ENCODE measurements at places on chromosomes 2 and 18.

DNA sequence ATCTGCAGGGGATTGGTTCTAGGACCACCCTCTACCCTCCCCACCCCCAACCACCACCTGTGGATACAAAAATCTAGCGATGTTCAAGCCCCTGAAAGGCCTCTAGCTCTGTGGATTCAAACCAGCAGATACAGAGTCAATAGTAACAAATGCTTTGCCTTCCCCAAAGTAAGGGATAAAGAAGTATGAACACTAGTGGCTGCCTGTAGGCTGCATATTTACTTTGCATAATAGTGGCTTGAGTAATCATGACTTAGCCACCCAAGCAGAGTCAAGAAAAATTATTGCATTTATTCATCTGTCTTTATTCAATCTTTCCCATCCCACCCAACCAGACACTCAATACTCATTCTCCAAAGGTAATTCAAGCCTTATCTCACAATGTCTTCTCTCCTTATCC is 43.8 kb downstream of the SOCS6 start:
- peak; percentile 77 for DNase-seq

- DNase-seq = no peak
Measured at GRCh38 chr2:48228345-48228684, 301.6 kb upstream of the STON1 start.

GRCh38 chr2:134391751-134392160 is 137.9 kb downstream of the MGAT5 start:
- DNase-seq = peak; percentile 73

- no peak for DNase-seq
Measured at GRCh38 chr2:75609937-75610508, 36.6 kb upstream of the MRPL19 start.

DNA sequence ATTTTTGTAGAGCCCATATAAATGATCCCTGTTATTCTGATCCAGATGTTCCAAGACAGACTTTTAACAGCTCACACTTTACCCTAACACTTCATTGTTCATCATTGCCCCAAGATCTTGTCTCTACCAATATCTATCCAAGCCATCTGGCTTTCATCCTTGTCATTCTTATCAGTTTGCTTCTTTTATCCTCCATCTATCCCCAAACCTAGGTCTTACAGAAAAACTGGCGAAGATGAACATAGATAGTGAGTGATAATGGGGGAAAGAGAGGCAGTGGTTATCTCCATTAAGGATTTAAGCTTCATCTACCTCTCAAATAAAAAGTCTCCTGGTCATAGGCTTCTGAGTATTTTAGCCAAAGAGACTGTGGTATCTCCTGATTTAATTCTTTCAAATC is 89.5 kb downstream of the DHRS9 start:
- no peak for DNase-seq

GRCh38 chr2:151569167-151569566 is 159.5 kb downstream of the RIF1 start:
- DNase-seq = no peak

DNA sequence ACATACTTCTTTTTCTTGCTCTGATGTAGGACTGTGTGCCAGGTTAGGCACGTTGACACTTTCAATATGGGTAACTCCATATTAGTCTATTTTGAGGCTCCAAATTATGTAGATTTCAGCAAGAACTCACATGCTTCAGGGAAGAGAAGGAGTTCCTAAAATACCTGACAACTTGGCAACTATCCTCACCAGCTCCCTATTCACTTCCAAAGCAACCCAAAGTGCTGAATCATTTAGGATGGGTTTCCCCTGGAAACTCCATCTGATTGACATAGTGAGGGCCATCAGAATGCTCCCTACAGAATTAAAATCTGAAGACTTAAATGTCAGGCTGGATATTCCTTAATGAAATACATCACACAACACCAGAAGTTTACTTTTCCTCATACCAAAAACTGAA is 32.5 kb upstream of the NFU1 start:
- peak; percentile 62 for DNase-seq

GRCh38 chr2:212227755-212228154 is 310.8 kb downstream of the ERBB4 start:
- DNase-seq = peak; percentile 95

GRCh38 chr18:42230636-42231035 is 275.6 kb downstream of the PIK3C3 start:
- DNase-seq = no peak

DNA sequence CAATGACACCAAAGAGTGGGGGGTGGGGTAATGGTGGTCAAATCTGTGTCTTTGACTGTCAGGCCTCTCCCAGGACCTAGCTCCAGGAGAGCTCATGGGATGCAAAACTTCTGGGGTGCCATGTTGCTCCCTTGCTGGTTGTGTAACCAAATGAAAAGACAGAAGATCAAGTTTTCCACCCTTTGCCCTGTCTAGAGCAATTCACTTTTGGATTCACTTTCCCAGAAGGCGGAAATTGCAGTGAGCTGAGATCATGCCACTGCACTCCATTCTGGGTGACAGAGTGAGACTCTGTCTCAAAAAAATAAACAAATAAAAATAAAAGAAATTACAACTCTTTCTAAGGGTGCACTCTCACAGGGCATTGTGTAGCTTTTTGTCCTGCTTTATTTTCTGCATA is 34.9 kb upstream of the PLA2R1 start:
- DNase-seq = no peak

DNA sequence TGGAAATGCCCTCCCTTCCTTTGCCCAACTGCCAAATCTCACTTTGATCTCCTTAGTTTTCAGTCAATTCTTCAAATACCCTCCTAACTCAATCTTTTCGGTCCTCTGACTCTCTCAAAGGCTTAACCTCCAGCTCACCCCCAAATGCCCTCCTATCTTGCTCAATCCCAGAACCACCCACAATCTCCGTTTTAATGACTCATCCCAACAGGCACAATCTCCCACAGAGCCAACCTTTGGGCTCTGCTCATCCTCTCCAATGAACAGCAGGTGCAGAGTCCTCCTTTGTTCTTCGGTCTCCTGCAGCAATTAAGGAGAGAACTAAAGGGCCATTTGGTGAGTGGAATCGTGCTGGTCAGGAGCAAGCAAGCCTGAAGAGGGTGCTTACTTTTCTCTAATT is 366.1 kb upstream of the CRIM1 start:
- peak; percentile 6 for DNase-seq

DNA sequence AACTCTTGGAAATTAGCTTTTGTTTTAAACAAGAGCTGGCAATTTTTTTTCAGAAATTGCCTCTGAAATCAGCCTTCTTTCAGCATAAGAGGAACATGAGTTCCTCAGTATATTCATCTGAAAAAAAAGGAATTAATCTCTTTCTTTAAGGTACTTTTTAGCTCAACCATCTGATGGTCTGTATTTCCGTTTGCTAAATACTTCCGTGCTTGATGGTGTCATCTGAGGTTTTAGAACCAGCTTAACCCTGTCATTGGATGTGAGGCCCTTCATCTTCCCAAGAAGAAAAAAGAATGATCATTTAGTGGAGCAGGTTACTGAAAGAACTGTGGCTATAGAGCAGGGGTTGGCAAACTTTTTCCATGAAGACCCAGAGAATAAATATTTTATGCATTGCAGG is 175.0 kb downstream of the TRABD2A start:
- DNase-seq = no peak

DNA sequence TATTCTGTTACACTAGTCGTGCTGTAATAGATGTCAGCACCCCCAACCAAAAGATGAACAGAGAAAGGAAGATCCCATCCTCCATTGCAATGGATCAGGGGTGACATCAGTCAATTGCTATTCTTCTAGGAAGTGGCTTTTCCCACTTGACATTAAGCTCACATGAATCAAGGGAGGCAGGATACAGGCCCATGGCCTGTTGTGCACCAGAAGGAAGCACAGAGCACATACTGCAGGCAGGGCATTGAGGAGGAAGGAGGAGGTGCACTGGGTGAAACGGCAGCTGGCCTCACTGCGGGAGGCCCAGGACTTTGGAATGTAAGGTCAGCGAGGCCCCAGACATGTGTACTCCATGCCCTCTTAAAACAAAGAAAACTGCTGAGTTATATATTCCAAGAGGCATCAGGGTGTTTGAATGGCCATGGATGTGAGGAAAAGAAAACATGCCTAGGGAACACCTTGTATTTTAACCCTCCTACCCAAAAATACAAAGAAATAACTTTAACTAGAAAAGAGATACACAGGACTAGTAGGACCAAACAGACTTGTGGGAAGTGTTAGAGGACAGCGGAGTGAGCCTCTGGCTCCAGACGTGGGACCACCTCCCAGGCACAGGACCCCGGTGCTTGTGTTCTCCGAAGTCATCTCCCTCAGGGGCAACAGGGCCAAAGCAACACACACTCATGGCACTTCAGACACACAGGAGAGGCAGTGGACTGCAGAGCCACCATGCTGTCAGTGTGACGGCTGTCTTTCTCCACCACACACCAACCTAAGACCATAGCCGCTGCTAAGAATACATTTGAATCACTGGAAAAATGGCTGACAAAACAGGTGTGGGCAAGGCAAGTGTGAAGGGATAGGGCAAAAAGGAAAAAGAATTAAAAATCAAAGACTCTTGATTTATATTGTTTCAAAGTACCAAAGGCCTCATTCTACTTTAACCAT is 51.4 kb upstream of the RIOK3 start:
- no peak for DNase-seq

GRCh38 chr18:2515171-2515787 is 56.0 kb downstream of the METTL4 start:
- DNase-seq = peak; percentile 86

DNA sequence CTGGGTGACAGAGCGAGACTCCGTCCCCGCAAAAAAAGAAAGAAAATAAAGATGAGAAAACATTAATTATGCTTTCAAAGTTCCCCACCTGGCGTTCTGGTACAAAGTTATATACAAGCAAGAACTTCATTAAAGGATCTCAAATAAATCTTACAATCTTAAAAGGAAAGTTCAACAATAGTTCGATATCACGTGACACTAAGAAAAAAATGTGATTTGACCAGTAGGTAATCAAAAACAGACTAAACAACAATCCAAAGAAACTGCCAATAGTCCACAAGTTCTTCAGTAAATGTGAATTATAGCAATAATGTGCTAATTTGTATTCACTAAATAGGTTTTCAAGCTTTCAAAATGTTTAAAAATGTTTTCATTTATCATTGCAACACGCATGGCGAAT is 130.4 kb downstream of the NRXN1 start:
- no peak for DNase-seq

GRCh38 chr18:79903071-79903635 is 48.3 kb downstream of the SLC66A2 start:
- no peak for DNase-seq

DNA sequence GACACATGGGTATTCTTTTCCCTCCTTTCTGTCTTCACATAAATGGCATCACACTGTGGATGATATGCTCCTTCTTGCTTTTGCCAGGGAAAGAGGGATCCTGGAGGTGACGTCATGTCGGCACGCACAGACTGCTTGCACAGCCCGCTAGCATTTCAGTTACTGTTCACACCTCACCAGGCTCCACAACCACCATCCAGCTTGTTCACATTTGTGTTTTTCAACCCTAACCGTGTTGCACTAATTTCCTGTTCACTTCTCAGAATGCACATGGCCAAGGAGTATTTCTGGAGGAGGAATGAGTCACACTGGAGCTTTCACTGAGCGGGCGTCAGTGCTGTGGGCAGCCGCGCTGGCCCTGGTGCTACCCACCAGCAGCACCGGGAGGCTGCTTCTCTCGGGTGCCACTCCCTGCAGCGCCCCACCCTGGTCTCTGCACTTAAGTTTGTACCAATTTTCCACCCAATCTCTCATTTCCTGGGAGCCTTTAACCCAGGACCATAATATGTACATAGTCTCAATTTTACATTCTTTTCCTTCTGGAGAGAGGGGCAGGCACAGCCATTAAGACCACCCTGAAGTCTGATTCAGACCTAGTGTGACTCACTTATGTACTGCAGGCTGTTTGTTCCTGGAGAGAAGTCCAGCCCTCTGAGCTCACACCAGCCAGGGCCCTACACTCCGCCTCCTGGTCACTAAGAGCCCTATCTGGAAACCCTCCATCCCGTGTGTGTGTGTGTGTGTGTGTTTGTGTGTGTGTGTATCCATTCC is 65.1 kb downstream of the MBP start:
- peak; percentile 78 for DNase-seq

- peak; percentile 94 for DNase-seq
Measured at GRCh38 chr18:36697905-36698304, 130.9 kb downstream of the TPGS2 start.

- DNase-seq = no peak
Measured at GRCh38 chr2:224831530-224831929, 115.4 kb upstream of the CCDC195 start.

DNA sequence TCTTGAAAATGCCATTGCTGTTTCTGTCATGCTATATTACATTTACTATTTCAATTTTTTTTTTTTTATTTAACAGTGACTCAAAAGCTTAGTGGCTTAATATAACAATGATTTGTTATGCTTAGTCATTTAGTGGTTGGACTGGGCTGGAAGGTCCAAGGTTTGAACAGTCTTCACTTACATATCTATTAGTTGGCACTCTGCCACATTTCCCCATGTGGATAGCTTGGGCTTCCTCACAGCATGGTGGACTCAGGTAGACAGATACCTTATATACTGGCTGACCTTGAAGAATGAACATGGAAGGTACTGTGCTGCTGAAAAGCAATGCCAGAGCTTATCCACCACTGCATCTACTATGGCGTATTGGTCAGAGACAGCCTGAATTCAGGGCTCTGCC is 909.5 kb upstream of the SOX11 start:
- DNase-seq = no peak

DNA sequence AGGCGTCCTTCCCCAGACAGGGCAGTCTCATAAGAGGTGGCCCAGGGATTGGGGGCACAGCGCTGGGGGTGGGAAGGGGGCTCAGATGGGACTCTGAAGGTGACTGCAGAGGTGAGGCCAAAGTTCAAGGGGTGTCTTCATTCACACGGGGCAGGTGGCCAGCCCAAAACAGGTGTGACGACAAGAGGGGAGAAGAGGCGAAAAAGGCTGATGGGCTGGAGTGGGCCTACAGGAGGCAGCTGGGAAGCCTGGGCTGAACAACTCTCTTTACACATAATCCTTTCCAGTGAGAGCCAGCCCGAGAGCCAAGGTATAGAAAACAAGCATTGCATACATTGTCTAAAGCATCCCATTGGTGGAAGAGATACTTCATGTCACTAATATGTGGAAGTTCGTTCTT is 130.9 kb upstream of the ASB18 start:
- no peak for DNase-seq

DNA sequence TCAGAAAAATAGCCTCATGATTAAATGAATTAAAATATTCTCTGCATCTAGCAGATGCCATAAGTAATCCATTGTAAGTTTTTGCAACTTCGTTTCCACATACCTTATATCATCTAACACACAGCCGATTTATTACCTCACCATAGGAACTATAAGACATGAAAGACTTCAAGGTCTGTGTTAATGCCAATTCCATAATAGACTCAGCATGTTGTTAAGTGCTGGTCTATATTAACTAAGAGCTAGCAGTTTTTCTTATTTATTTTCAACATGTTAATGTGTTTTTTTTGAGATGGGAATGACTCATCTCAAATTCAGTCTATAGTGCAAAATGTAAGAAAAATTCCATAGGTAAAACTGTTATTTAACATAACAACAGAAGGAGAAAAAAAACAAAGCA is 243.9 kb upstream of the GULP1 start:
- no peak for DNase-seq
